GM03348 (cell line): ENCODE measurements at places on chromosomes 7 and 10.

- DNase-seq = no peak
These were observed 28.1 kb downstream of the DNMBP start for GRCh38 chr10:99981581-99982199.

DNA sequence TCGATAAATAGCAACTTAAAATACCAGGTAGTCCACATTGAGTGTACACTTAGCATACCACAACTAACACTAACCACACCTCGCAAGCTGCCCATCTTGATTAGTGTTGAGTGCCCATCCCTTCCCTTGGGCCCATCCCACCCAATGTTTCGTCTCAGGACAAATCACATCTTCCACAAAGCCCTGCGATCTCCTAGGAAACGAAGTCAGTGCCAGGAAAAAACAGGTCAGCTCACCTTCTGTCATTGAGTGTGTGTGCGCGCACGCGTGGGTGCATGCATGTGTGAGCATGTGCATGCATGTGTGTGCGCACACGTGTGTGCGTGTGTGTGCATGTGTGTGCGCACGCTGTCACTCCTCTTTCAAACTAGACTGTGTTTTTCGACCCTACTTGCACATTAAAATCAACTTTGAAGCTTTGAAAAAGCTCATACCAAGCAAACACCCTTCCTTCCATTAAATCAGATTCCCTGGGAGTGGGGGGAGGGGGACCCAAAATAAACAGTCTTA, 48.8 kb upstream of the OPALIN start:
- DNase-seq = no peak

GRCh38 chr10:49744091-49744685, 17.9 kb downstream of the OGDHL start:
- no peak for DNase-seq

- DNase-seq = no peak
These were observed 29.1 kb downstream of the BMPER start for GRCh38 chr7:33934391-33934790.

DNA sequence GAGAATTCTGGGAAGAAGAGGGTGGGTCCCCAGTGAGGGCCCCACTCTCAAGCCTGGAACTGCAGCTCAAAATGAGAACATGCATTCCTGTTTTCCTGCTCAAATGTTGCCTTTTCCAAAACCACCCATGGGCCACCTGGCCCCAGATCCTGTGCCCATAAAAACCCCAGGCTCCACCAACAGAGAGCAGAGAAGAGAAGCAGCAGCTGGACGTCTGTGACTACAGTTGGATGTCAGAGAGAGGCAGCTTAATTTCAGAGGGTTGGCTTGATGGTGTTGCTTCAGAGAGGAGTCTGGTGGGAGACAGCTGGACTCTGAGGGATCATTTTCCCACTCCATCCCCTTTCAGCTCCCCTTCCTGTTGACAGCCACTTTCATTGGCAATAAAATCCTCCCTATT, 256.4 kb downstream of the FZD1 start:
- no peak for DNase-seq

- DNase-seq = no peak
These were observed 19.3 kb downstream of the ADAMTS14 start for GRCh38 chr10:70691611-70692010.

DNA sequence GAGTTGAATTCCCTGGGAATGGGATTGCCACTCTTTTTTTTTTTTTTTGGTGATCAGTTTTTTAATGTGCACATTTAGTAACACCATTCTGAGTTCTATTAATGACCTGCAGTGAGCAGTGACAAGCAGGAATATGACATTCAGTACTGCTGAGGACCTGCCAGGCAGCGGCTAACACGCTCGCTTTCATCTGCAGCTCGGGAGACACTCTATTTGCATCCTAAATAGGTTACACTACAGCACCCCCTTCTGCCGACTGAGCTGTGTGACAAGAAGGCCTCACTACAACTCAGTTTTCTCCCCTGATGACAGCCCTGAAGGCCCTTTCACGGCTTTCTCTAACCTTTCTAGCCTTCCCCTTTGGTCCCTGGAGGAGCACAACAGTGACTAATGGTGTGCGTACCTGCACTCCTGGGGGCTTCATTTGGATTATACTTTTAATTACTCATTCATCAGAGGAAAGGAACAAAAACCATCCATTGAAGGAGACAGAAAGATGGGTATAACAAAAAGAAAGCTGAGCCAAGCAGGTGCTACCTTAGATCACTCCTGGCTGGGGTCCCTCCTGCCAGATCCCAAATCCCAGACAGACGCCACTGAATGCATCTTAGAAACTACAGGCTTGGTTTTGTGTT, 872.4 kb downstream of the LRMDA start:
- DNase-seq = peak; percentile 76

DNA sequence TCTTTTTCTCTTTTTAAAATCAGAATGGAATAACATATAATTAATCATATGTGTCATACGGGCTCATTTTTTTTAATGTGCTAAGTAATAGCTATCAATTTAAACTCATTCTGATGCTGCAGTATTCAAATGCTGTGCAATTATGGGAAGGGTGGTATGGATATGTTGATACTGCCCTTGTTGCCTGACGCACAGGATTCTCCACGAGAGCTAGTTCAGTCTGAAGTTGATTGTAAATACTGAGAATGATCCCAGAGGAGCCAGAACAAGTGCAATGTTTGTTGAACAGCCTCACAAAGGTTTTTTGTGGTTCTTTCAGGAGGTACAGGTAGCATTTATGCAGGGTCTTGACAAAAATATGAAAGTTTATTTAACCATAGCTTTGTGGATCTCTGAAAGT, 13.4 kb downstream of the NPY start:
- DNase-seq = no peak

GRCh38 chr10:28790146-28790545, 112.8 kb downstream of the BAMBI start:
- no peak for DNase-seq

- peak; percentile 71 for DNase-seq
These were observed 136.5 kb upstream of the NAMPT start for GRCh38 chr7:106421181-106421762.

DNA sequence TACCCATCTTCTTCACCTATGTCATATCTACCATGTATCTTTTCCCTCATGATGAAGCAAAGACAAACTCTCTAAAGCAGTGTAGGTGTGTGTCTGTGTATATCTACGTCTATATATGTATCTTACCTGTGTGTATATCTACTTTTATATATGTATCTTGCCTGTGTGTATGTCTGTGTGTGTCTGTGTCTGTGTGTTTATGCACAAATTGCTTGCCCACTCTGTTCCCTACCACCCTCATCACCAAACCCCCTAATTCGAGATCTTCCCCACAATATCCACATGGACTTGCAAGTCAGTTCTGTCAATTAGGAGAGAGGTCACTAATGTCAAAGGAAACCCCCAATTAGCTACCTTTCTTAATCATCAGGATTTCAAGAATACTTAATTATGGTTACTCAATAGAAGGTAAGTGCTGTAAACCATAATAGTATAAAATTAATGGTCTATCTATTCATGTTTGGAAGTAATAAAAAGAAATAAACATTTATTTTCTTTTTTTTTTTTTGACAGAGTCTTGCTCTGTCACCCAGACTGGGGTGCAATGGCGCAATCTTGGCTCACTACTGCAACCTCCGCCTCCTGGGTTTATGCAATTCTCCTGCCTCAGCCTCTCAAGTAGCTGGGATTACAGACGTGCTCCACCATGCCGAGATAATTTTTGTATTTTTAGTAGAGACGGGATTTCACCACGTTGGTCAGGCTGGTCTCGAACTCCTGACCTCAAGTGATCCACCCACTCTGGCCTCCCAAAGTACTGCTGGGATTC, 43.6 kb downstream of the ANKRD61 start:
- DNase-seq = no peak

GRCh38 chr7:21414795-21415393, 13.0 kb upstream of the SP4 start:
- DNase-seq = no peak

- no peak for DNase-seq
These were observed 22.6 kb upstream of the ICA1 start for GRCh38 chr7:8284606-8285005.

- no peak for DNase-seq
These were observed 64.7 kb upstream of the ECHDC3 start for GRCh38 chr10:11677480-11677879.

GRCh38 chr7:105743351-105744090, 132.9 kb downstream of the ATXN7L1 start:
- DNase-seq = no peak

DNA sequence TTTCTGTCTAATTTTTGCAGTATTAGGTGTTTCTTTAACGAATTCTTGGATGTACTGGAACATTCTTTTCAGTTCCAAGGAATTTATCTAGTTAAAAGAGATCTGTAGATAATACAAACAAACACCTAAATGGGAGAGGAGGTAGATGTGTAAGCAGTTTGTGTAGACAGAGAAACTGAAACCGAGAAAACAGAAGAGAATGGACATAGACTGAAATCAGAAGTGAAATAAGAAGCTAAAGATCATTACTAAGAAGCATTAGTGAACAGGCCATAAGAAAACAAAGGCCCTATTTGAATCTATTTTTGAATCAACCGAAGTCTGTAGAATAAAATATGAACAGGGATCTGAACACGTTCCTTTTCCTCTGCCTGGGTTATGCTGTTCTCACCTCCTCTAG, 26.5 kb upstream of the TMEM229A start:
- no peak for DNase-seq

- no peak for DNase-seq
These were observed 17.6 kb downstream of the SLC26A4 start for GRCh38 chr7:107678110-107678753.

DNA sequence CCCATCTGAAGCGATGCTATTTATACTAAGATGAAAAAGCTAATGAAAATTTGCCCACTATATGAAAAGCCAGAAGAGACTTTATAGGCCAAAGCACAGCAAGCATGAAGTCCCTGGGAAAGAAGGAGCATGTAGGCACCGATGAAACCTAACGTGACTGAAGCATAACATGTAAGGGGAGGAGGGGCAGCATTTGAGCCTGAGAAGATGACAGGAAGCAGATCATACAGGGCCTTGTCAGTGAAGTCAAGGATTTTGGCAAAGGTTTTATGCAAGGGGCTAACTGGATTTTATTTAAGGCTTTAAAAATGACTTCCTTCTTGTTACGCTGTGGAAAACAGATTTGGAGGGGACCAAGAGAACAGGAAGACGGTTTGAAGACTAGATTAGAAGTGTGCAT, 744.0 kb downstream of the PHTF2 start:
- no peak for DNase-seq

- DNase-seq = no peak
These were observed 4.5 kb downstream of the SFRP5 start for GRCh38 chr10:97766996-97767924.

DNA sequence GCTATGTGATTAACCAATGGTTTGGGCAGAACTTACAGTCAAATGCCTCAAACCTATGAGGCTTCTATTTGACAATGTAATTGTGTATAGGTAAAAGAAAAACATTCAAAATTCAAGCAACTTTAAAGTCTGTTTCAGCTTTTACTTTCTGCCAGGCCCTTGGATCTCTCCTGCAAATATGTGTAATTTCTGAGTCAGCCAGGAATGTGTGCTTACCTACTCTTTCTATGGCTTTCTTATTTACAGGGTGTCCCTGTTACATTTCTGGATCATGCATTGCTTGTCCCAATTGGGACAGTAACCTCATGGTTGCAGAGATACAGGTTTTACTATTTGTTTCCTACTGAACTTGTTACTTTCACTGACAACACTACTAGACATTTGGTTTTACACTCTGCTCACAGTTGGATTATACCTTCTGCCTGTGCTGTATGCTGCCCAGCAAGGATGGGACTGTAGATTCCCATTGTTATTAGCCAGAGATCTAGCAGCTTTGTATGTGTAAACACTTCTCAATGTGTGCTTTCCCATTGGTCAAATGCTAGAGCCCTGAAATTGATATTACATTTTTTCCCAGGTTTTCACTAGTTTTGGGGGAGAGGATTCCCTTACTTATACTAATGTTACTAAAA, 355.3 kb downstream of the ARL4A start:
- DNase-seq = peak; percentile 8

- no peak for DNase-seq
These were observed 89.9 kb downstream of the ZNF277 start for GRCh38 chr7:112296432-112296831.

GRCh38 chr7:128914566-128915151, 4.2 kb upstream of the KCP start:
- DNase-seq = no peak

DNA sequence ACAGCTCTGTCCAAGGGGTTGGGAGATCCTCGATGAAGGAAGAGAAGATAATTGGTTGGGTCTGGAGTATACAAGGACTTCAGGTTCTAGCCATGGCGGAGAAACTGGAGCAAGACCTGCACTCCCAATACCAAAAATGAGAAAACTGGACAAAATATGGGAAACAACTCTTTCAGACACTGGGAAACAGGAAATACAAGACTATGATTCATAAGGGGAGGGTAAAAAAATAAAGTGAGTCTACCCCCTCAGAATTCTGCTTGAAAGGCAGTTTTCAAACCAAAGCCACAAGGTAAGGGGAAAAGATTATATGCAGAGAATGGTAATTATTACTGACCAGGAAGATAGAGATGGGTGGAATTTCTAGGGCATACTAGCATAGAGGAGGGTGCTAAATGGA, 10.2 kb upstream of the SEC61G start:
- DNase-seq = no peak

DNA sequence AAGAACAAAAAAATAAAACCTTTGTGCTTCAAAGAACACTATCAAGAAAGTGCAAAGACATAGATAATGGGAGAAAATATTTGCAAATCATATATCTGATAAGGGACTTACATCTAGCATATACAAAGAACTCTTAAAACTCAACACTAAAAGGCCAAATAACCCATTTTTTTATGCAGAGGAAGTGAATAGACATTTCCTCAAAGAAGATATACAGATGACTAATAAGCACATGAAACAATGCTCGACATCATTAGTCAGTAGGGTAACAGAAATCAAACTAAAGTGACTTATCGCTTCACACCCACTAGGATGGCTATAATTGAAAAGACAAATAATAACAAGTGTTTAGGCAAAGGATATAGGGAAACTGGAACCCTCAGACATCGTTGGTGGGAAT, 78.0 kb downstream of the MALSU1 start:
- DNase-seq = no peak

DNA sequence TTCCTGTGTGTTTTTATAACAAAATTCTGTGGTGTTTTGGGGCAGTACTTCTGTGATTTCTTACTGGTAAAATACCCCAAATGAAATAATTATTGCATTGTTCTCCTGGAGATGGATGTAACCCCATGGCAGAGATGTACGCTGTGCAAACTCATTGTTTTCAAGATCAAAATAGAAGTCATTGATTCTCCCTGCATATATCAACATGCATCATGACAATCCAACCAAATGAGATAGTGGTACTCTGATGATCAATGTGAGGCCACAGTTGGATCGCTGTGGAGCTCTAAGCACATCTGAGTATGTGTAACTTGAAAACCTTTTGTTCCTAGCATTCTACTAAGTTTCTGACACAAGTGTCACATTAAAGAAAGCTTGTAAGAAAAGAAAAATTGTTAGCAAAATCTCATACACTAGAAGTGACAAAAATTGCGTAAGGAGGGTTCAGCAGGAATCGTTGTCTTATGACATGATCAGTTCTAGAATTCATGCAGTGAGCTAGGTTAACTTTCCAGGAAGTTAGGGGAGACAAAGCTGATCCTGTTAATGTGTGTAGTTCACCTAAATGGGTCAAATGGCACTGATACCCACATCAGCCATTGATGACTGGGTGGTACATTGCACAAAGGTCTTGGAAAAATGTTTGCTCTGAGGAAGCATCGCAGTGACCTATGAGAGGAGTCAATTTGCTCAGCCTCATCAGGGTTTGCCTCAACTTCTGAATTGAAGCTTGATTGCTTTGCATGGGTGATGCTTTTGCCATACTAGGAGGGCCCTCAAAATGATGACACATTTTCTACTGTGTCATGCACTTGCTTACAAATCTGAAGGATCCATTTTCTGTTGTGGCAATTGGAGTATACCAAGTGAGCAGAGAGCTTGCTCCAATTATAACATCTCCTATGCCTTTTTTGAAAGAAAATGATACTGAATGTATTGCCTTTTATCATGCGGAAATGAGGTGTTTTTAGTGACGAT, 145.1 kb downstream of the PLXDC2 start:
- no peak for DNase-seq
